ENCODE measurements at places on chromosomes 13 and 19.

DNA sequence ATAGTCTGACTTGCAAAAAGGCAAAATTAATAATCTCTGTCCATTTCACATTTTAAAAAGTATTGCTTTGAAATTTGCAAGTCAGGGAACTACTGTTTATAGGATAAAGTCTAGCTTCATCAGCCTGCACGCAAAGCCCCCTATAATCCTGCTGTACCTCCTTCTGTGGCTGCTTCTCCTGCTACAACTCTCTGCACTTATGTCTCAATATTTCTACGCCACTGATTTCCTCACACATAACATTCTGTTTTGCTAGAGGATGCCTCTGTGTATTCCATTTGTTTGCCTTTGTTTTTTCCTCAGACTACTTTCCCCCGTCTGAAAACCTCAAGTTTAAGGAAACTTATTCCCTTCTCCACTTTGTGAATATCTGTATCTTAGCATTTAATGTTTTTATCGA lies 389.9 kb downstream of the RFC3 start:
- DNase-seq, result no peak

DNA sequence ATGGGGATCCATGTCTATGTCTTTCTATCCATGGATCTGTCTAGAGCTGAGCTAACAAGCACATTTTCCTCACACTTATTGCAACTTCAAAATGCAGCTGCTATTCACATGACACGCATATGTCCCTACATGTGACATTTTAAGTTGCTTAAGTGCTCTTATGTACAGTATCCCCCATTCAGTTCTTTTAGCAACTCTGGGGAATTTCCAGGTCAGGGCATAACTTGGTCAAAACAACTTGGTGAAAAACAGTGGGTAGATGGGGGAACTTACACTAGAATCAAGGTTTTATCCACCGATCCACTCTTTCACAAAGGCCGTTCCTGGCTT lies 73.0 kb downstream of the COL4A1 start:
- no peak for DNase-seq

DNA sequence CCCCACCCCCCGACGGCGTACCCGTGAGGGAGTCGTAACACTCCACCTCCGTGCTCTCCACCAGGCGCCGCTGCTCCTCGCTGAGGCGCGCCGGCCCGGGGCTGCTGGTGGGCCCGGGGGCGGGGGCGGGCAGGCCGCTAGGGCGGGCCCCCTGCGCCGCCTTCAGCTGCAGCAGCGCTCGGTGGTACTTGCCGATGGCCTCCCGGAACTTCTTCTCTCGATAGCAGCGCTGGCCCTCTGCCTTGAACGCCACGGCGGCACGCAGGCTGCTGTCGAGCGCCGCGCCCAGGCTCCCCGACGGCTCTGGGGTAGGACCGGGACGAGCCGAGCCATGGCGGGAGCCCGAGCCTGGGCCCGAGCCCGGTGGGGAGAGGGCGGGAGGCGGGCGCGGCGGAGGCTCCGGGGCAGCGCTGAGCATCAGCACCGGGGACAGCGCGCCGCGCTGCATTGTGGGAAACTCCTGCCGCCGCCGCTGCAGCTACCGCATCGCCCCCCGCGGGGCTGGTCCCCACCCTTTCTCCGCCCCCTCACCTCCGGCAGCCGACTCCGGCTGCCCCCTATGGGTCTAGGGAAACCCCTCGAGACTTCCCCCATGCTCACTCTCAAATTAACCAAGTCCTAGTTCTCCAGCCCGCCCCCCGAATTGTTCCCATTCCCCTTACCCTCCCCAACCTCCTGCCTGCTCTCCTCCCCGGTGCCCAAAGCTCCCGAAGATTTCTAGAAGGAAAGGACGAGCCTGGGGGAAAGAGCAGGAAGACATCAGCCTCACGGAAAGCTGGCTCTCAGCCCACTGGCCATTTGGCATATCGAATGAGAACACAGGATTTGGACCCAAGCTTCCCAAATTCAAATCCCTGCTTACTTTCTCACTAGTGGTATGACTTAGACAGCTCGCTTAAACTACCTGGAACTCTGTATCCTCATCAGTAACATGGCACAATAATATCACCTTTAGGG lies at the start of gene TTC9B:
Gene TTC9B (minus strand): TSS at position 451 of the 957 bp plus-strand sequence. CDS start 3 bp downstream, at position 448.
- no peak for DNase-seq

DNA sequence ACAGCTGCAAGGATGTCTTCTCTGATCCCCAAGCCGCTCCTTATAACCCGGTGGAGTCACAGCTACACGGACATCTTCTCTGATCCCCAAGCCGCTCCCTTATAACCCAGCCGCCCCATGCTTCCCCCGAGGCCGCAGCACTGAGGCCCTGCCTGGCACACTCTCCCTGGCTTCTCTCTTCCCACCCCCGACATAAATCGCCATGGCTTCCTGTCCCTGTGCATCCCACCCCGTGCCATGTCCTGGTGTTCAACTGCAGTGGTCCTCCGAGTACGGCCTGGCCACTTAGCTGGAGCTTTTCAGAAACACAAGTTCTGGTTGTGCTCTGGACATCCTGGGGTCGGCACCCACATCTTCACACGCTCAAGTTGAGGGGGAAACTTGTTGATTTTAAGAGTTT lies 60.4 kb downstream of the RASA3 start:
- no peak for DNase-seq

- no peak for DNase-seq
Observed at GRCh38 chr19:41445575-41445974, 2.6 kb downstream of the ERICH4 start.

GRCh38 chr19:45767881-45768654 lies 984 bp downstream of the SIX5 start:
- DNase-seq, result peak; percentile 76

DNA sequence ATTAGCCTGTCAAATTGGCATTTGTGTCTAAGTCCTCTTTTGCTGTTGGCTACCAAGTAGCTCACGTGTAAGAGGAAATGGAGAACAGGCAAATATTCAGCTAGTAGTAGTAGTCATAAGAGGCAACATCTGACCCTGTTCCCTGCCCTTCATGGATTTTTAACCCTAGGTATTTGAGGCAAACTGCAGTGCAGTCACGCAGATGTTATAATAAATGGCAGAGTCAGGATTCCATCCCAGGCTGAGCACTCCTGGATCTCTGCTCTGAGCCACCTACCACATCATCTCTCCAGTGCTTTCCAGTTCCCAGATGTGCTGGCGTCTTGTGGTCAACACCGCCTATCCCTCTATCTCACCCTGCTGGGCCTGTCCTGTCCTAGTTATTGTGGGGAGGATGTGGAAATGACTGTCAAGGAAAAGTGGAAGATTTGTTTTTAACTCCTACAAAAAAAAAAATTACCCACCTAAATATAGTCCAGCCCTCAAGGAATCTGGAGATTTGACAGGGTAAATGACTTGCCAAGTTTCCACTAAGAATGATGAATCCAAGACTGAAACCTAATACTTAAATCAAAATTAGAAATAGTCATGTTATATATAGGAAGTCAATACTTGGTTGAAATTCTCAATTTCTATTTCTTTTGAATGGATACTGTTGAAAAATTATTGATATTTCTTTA lies 322.9 kb downstream of the GPC6 start:
- no peak for DNase-seq

DNA sequence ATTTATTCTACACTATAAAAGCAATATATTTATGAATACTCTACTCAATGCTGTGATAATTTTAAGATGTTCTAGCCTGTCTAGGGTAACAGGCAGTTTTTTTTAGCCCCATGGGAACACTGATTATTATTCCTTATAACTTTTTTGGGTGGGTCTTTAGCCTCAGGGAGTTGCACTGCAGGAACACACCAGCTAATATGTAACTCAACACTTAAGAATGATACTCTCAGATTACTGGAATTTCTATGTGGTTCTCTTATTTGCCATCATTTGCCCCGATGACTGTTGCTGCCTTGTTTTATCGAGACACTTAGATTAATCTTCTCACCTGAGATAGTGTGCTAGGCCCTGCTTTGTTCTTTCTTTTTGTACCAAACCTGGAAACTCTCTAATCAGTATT lies 396.9 kb upstream of the SLITRK1 start:
- no peak for DNase-seq

DNA sequence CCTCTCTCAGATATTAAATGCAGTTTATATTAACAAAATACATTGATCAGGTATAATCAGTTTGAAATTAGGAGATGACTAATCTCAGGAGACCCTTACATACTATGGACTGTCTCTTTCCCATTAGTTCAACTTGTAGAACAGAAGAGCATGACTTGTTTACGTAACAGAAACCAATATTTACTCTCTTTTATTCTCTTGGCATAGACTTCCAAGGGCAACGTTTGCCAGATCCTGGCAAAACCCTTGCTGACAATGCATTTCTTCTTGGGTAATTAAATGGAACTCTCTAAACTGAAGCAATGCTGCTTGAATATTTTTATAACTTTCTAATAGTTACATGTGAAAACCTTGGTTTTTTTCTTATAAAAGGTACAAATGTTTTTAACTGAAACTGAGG lies 68.3 kb upstream of the MYO16 start:
- no peak for DNase-seq

- DNase-seq, result no peak
Observed at GRCh38 chr19:7426986-7427385, 61.8 kb downstream of the PEX11G start.

- no peak for DNase-seq
Observed at GRCh38 chr13:100428986-100429385, 159.6 kb downstream of the GGACT start.
